Activated CD4-positive, alpha-beta T cell treated with anti-CD3 and anti-CD28 coated beads, Interleukin-2, amount 50 U/mL, for 48 hours (primary cell): ENCODE measurements at places on chromosomes 2 and 18.

DNA sequence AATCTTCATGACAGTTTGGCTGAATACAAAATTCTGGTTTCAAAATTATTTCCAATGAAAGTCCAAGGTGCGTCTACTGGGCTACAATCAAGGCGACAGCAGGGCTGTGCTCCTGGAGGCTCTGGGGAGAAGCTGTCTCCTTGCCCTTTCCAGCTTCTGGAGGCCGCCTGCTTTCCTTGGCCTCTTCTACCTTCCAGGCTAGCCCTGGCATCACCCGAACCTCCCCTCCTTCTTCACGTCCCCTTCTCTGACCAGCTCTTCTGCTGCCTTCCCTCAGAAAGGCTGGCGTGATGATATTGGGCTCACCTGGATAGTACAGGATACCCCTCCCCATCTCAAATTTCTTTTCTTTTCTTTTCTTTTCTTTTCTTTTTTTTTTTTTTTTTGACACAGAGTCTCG, 115.5 kb downstream of the KCNF1 start:
- no peak for DNase-seq

DNA sequence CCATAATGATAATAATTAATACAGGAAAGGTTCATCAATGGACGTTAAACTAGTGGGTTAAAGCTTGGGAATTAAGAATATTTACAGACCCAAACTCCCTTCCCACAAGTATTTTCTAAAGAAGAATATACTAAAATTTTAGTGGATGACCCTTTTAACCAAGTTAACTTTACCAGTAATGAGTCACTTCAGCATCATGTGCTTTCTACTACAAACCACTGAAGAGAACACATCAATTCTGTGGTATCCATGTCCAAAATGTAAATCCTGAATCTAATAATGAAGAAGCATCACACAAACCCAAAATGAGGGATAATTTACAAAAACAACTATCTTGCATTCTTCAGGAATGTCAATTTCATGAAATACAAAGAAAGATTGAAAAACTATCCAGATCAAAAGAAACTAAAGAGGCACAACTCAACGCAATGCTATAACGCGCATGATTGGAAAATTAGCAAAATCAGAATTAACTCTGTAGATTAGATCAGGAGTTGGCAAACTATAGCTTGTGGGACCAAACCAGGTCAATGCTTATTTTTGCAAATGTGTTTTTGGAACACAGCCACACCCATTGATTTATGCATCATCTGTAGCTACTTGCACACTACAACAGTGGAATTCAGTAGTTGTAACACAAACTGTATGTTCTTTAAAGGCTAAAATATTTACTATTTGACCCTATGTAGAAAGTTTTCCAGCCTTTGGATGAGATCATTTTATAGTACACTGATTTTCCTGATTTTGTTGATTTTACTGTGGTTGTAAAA, 27.5 kb downstream of the COPS8 start:
- no peak for DNase-seq

DNA sequence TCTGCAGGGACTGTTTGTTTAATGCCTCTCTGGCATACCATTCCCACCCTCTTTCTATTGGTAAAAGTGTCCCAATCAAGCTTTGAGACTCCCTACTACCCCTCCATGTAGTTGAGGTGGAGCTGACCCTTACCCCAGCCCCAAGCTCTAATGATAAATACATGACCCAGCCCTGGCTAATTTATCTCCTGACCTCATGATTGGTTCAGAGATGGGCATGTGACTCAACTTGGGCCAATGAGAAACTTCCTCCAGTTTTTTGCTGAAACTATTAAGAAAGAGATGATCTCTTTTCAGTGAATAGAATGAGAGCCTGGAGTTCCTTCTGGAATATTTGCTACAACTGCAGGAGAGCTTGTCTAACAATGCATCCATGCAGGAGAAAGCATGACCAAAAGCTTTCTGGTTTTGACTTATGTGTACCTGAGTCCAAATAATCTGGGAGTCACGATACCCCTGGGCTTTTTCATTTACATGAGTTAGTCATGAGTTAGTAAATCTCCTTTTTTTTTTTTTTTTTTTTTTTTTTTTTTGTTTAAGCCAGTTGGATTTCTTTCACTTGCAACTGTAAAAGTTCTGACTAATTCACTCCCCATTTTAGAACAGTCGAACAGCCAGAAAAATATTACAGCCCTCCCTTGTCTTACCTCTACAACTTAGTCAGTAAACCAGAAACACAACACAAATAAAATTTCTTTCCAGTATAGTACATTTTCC, 66.5 kb upstream of the TLK1 start:
- no peak for DNase-seq

DNA sequence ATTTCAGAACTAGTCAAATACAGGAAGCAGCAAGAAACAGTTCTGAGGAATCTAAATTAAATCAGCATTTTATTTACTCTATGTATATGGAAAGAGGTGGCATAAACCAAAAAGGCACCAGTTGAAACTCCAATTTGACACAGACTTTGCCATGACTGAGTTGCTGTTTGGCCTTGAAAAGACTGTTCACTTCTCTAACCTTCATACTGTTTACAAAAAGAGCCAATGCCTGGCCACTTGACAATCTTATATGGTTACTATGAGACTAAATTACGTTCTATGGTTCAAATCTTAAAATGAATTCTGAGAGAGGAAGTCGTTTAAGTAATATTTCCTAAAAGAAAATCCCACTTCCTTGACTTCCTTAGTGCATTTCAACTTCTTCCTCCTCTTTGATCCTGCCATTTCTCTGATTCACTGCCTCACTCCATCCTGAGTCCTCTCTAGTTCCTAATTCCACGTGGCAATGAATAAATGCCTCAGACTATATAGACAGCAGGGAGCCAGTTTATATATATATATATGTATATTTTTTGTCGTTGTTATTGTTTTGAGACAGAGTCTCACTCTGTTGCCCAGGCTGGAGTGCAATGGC, 13.2 kb downstream of the CEP76 start:
- no peak for DNase-seq

- DNase-seq: no peak
These were observed 43.0 kb downstream of the PTPN2 start for GRCh38 chr18:12841070-12841469.

GRCh38 chr2:33763671-33764310, 164.7 kb upstream of the FAM98A start:
- no peak for DNase-seq

DNA sequence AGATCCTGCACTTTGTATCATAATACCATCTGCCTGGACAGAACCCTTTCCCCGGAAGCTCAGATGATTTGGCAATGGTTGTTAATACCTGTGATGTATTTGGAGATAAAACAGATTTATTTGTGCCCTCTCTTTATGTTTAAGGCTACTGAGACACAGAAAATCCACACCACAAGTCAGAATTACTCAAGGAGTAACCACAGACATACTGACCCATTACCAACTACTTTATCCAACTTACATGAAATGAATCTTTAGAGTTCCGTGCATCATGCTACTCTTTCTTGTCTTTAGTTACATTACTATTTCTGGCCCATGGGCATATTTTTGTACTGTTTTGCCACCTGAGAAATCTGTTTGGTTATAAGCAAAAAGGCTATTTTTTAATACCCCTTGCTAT, 384.0 kb downstream of the STK39 start:
- DNase-seq: no peak

DNA sequence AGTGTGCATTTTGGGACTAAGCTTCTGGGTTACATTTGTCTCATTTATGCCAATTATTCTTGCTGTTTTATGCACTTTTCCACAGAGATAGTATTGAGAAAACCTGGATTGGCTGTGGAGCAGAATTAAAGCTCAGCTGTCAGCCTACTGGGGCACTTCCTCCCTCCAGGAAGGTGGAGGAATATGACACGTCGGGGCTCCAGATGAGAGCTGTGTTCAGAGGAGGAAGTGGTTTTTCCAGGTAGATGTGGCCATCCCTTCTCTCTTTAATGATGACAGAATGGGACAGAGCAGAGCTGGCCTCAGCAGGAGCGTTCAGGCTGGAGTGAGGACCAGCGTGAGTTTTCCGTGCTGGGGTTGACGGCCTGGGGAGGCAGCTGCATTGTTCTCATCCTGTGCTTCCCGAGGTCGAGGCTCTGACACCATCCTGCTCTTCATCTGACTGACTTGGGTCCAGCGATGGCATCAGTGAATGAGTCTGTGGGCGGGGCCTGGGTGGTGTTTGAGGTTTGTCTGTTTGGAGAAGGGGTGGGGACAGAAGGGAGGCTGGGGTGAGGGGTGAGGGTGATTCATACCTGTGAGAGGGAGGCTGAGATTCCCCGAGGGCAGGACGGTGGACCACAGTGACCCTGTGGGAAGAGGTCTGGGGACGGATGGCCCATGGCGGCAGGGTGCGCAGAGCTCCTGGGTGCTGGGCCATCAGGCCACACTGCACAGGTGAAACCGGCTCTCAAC, 207.0 kb downstream of the LDLRAD4 start:
- DNase-seq: peak; percentile 34

- DNase-seq: no peak
These were observed 68.8 kb downstream of the MAPRE2 start for GRCh38 chr18:35110059-35110458.

- DNase-seq: no peak
These were observed 228.7 kb downstream of the FSIP2 start for GRCh38 chr2:185967335-185967734.

- peak; percentile 38 for DNase-seq
These were observed 56.1 kb upstream of the SLC35G4 start for GRCh38 chr18:11553098-11553940.

DNA sequence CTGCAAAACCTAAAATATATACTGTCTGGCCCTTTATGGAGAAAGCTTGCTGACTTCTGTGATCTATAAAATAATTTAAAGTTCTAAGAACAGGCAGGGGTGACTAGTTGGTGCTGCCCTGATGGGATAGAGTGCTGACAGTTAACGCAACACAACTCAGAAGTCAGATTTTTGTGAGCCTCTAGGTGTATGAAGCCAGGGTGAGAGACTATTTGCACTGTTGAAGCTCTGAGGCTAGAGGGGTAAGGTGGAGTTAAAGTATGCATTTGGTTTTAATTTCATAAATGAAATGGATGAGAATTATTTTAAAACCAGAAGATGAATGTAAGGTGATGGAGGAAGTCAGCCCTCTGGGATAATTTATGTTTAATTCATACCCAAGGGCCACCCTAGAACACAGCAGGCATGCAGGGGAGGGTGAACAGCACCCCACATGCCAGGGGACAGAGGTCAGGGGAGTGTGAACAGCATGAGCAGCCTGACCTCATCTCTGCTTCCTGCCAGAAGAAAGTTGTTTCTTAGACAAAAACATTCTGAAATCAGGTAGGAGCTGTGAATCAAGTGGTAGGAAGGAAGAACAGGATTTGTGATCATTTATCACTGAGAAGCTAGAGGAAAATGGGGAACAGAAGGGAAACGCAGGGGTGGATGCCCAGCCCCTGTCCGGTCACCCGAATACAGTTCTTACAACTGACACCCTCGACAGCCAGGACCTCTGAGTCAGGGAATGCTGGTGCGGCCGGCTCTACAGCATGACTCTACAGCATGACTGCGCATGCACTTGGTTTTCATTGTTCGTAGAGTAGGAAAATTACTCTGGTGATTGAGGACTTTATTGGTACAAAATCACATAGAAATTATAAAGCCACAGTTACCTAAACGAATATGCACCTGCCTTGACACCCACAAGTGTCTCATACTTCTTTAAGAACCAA, 93.1 kb downstream of the MBP start:
- no peak for DNase-seq

DNA sequence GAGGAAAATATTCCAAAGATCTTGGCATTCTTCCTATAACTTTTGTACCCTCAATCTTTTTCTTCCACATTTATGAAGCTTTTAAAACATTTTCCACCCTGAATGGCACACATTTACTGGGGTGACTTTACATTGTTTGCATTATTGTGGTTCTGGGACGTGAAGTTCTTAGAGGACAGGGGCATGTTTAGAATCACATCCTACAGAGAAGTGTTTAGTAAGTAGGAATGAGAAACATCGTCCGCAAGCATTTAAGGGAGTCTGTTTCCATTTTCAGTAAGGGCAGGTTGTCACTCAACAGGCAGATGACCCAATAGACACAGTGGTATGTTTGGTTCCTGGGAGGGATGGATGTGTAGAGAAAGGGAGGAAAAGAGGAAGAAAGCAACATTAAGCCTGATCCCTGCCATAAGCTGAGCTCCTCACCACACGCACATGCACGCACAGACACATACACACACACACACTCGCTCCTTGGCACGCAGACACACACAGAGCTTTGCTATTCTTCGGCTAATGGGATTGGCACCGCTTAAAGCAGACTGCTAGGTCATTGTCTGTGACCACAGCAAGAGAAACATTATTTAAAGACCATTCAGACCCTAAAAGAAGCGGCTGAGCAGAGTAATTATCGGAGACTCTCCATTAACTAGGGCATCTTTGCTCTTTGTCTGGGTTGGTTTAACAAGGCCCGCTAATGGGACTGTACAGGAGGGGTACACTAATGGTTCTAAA, 14.2 kb upstream of the PLEKHM3 start:
- DNase-seq: no peak

DNA sequence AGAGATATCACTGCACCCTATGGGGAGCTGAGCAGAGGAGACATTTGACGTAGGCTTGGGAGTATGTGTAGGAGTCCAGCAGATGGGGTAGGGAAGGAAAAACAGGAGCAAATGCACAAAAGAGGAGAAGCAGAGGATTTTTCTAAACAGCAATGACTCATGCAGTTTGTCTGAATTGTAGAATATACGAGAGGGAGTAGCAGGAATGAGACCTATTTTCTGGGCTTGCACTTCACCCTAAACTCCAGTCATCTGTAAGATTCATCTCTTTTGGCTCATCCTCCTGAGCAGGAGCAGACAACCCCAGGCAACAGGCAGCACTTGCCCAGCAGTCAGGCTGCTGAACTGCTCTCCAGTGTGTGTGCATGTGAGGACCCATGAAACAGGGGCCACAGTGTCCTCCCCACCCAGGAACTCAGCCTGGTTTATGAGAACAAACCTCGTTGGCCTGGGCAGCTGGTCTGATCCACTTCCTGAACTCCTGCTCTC, 100.2 kb upstream of the CDC42EP3 start:
- no peak for DNase-seq

DNA sequence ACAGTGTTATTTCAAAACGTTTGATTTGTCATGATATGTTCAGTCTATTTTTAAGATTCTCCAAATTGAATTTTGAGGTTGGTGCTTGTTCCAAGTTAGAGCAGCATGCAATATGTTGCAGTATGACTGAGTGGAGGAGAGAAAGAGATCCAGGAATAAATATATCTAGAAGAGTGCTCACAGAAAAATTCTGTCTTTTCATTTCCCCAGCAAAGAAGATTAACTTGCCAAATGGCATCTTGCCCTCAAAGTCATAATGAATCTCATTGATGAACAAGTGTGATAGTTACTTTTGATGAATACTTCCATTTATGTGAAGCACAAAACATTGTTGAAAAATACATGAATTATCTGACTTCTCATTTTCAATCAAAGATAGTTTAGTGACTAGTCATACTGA, 95.9 kb downstream of the KCNJ3 start:
- DNase-seq: no peak

GRCh38 chr2:65026704-65027464, 29.3 kb upstream of the CEP68 start:
- DNase-seq: no peak

GRCh38 chr2:241049739-241050623, 51.6 kb downstream of the SNED1 start:
- no peak for DNase-seq

DNA sequence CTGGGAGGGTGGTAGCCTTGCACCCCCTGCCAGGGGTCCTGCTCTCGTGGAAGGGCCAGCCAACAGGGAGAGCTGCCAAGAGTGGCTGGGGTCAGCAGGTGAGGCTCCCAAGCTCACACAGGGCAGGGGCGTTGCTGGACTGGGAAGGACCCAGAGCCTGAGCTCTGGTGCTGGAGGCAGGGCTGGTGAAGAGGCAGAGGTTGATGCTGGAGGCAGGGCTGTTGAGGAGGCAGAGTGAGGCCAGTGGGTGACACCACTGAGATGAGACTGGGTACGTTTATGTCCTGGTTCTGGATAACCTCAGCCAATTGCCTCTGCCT, 7.0 kb downstream of the ADRA2B start:
- DNase-seq: no peak
